ENCODE measurements at places on chromosomes 5 and 9.

GRCh38 chr5:163410505-163410904 lies 26.9 kb upstream of the CCNG1 start:
- no peak for DNase-seq

GRCh38 chr9:129077236-129077635 lies 3.7 kb upstream of the DOLPP1 start:
- DNase-seq, result no peak

- DNase-seq, result no peak
Measured at GRCh38 chr5:172049226-172049796, 42.9 kb upstream of the FBXW11 start.

- DNase-seq, result no peak
Measured at GRCh38 chr5:18551716-18552115, 917.5 kb downstream of the TAF11L14 start.

GRCh38 chr5:58565033-58565432 lies 17.8 kb upstream of the RAB3C start:
- no peak for DNase-seq

- DNase-seq, result no peak
Measured at GRCh38 chr9:95750725-95751519, 124.6 kb upstream of the ERCC6L2 start.

- DNase-seq, result no peak
Measured at GRCh38 chr5:173477345-173478040, 139.0 kb downstream of the BOD1 start.

DNA sequence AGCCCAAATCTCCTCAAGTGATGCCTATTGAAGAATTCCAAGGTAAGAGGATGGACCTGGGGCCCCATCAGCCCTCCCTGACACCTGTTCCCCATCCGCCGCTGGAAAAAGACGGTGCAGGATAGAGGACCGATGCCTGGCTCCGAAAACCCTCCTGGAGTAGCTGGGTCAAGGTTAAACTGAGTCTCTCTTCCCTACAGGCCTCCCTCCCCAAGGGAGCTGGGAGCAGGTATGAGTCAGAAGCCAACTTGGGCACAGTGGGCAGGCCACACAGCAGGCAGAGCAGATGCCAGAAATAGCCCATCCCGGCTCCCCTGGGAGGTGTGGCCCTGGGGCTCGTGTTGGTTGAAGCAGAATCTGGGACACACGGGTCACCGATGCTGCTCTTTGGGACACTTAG lies 75.6 kb downstream of the NTNG2 start:
- no peak for DNase-seq
